CD8-positive, alpha-beta memory T cell (primary cell): ENCODE measurements at places on chromosomes 7 and 10. TPM values are rescaled to one million over a fixed set of nuclear protein-coding genes. Genes with fewer than 3 reads are reported as not detected.

GRCh38 chr7:5665094-5666025 is 116.1 kb downstream of the RNF216 start:
- H3K36me3 ChIP-seq: peaks cover 12% of the 10 kb centered on the region
- H3K27me3 ChIP-seq: no peaks in the 10 kb centered on the region
- DNase-seq: peak; percentile 73
- no peak overlapping the region for H3K4me3 ChIP-seq
- H3K27ac ChIP-seq: no peak overlapping the region

The SUGCT gene
- 1.3 TPM for total RNA-seq

The SNCG gene
- not detected for total RNA-seq

DNA sequence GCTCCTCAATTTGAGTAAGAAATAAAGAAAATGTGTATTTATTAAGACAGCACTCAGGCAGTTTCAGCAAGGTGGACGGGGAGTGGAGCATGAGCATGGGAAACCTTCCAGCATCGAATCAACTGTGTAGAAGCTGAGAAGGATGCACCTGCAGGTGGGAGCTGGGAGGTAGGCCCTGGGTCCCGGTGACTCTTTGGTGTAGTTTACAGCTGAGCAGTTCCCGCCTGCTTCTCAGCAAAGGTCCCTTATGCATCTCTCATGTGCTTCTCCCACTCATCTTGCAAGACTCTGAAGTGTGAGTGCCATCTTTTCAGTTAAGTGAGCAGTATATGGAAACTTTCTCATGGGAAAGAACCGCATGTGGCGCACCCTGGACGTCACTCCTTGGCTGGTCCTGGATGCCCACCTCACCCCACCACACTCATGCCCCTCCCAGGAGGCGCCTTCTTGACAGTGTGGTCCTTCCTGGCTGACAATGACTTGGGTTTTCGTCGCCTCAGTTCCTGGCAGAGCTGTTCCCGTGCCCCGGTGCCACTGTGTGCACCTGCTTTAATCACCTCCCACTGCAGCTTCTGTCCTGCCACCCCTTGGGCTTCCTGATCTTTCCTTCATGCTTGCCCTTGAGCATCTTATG is 19.8 kb upstream of the PURB start:
- DNase-seq: no peak
- H3K4me1 ChIP-seq: no peaks in the 10 kb centered on the region
- no peak overlapping the region for H3K27ac ChIP-seq
- no peaks in the 10 kb centered on the region for H3K27me3 ChIP-seq

DNA sequence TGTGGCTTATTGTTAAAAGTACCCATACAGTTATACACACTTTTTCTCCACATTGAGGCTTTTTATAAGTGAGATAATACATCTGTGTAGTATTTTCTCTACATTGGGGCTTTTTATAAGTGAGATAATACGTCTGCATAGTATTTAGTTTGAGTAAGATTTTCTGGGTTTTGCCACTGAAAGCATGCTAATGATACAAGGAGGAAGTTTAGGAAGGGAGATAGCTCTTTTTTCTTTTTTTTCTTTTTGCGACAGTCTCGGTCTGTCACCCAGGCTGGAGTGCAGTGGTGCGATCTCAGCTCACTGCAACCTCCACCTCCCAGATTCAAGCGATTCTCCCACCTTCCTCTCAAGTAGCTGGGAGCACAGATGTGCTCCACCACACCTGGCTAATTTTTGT is 13.3 kb downstream of the FAM107B start:
- H3K27me3 ChIP-seq: no peaks in the 10 kb centered on the region
- no peak overlapping the region for H3K27ac ChIP-seq
- H3K4me3 ChIP-seq: no peak overlapping the region
- DNase-seq: no peak
- no peaks in the 10 kb centered on the region for H3K36me3 ChIP-seq
- H3K4me1 ChIP-seq: no peaks in the 10 kb centered on the region

DNA sequence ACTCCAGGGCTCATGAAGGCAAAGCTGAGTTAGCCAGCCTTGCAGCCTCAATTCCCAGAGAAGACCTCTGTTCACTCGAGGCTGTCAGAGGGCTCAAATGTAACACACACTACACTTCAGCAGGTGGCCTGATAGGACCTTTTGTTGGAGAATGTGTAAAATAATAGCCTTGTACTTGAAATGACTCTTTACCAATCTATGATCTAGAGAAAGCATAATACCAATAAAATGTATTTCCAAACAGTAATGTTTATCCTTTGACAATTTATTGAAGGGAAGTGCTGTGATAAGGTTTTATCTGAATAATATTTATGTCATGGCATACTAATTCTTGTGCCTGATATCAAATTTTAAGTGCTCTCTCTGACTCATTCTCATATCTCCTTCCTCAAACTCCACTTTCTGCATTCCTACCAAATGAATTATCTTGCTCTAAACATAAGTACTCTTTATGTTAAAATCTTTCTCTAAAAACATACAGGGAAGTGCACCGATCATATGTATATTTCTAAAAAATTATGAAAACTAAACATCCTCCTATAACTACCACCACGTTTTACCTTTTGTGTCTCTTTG is 20.9 kb downstream of the CYP3A7 start:
- H3K27me3 ChIP-seq: no peaks in the 10 kb centered on the region
- no peak overlapping the region for H3K27ac ChIP-seq
- no peak overlapping the region for H3K4me3 ChIP-seq
- DNase-seq: no peak
- H3K36me3 ChIP-seq: no peaks in the 10 kb centered on the region

The ANTXRL gene
- not detected for total RNA-seq

The LEP gene
- total RNA-seq: not detected

DNA sequence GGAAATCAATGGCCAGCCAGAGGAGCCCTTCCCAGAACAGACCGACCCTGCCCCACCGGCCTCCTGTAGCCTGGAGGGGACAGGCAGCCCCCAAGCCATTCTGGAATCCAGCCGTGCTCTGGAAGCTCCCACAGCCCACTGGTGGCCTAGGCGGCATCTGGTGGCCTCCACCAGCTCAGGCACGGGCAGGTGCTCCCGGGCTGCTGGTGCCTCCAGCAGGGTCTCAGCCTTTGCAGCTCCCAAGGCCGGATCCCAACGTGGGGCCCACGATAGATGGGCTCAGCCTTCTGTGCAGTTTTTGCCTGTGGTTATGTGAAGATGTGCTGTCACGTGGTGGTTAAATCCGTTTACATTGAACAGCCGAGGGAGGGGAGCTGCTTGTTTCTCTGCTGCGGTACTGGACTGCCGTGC is 44.4 kb downstream of the JAKMIP3 start:
- no peak overlapping the region for H3K4me3 ChIP-seq
- no peaks in the 10 kb centered on the region for H3K36me3 ChIP-seq
- DNase-seq: no peak
- H3K27ac ChIP-seq: no peak overlapping the region
- no peaks in the 10 kb centered on the region for H3K4me1 ChIP-seq

GRCh38 chr7:65731562-65732035 is 141.3 kb upstream of the VKORC1L1 start:
- no peak overlapping the region for H3K4me3 ChIP-seq
- no peaks in the 10 kb centered on the region for H3K27me3 ChIP-seq
- no peaks in the 10 kb centered on the region for H3K4me1 ChIP-seq
- no peak for DNase-seq

The FAM25A gene
- total RNA-seq: not detected

The STEAP1B gene
- 0.20 TPM for total RNA-seq

GRCh38 chr7:64515330-64515729 is 47.5 kb downstream of the ZNF680 start:
- H3K4me1 ChIP-seq: no peaks in the 10 kb centered on the region
- H3K36me3 ChIP-seq: no peaks in the 10 kb centered on the region
- no peak overlapping the region for H3K27ac ChIP-seq
- H3K27me3 ChIP-seq: no peaks in the 10 kb centered on the region
- no peak for DNase-seq
- no peak overlapping the region for H3K4me3 ChIP-seq

The PHYHIPL gene
- not detected for total RNA-seq

GRCh38 chr10:26566525-26567350 is 128.6 kb downstream of the APBB1IP start:
- H3K27ac ChIP-seq: no peak overlapping the region
- H3K27me3 ChIP-seq: no peaks in the 10 kb centered on the region
- H3K4me1 ChIP-seq: no peaks in the 10 kb centered on the region
- H3K36me3 ChIP-seq: peaks cover 37% of the 10 kb centered on the region

The UPP1 gene
- 93.1 TPM for total RNA-seq

The LAMB4 gene
- not detected for total RNA-seq

The ABLIM1 gene
- total RNA-seq: 45.8 TPM

The INMT gene
- 0.18 TPM for total RNA-seq

- peaks cover 96% of the 10 kb centered on the region for H3K4me1 ChIP-seq
- peak; percentile 59 for DNase-seq
- H3K36me3 ChIP-seq: no peaks in the 10 kb centered on the region
- peak overlapping the region; percentile 33 for H3K4me3 ChIP-seq
- H3K27ac ChIP-seq: peak overlapping the region; percentile 82
These were observed 116.8 kb downstream of the ABLIM1 start for GRCh38 chr10:114541081-114541796.

The TRIL gene
- total RNA-seq: not detected

The SPDYE11 gene
- total RNA-seq: not detected

The TEX36 gene
- total RNA-seq: not detected

The LYZL1 gene
- total RNA-seq: not detected

The C10orf62 gene
- total RNA-seq: not detected

DNA sequence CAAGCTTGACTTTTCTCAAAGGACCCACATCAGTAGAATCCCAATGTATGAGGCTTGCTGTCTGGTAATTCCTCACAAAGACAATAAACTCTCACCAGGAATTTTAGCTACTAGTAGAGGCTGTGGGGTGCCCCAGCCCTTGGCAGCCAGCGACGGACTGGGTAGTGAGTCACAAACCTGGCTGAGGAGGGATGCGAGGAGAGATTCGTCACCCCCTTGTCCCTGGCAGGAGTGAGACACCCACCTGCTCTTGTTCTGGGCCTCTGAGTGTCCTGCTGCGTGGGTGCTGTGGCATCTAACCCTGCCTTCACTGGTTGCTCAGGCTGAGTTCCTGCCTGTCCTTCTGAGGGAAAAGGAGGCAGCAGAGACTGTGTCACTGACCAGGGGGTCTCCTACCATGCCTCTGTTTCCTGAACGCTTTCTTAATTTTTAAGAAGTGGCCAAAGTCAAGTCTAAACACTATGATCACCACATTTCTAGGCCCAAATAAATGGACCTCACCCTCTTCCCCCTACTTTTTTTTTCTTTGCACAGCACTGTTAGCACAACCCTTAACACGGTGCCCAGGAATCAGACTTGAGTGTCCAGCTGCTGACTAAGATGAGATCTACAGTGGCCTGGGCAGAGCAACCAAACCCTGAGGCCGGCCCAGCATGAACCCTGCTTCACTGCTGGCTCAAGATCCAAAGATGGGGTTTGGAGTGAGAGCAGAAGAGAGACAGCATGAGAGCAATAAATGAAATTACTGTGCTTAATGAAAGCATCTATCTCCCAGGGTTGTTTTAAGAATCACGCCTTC is 146.4 kb downstream of the ANLN start:
- DNase-seq: no peak
- no peak overlapping the region for H3K4me3 ChIP-seq
- no peaks in the 10 kb centered on the region for H3K27me3 ChIP-seq

GRCh38 chr10:11197266-11197712 is 179.6 kb downstream of the CELF2 start:
- no peak overlapping the region for H3K4me3 ChIP-seq
- DNase-seq: no peak
- H3K4me1 ChIP-seq: peaks cover 92% of the 10 kb centered on the region
- no peaks in the 10 kb centered on the region for H3K27me3 ChIP-seq
